ENCODE measurements at places on chromosomes 16 and 17.
A peak's percentile ranks its signal among the peaks of the same experiment; 100 is the strongest.

- no peak for DNase-seq
Measured at GRCh38 chr16:868846-869822, 68.6 kb upstream of the GNG13 start.

- no peak for DNase-seq
Measured at GRCh38 chr16:79597277-79598062, 3.1 kb downstream of the MAF start.

DNA sequence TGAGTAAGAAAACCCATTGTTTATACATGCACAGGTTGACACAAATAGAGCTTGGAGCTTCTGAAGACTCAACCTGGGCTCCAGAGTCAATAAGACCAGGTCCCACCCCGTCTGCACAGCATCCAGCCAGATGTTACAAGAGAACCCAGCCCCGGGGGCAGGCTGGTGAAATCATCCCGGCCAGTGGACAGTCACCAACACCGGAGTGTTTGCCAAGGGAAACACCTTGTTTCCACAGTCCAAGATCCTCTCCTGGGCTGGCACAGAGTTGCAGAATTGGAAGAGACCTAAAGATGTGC lies 90.3 kb downstream of the RAB11FIP4 start:
- no peak for DNase-seq

GRCh38 chr17:81432941-81433340 lies 37.7 kb downstream of the BAHCC1 start:
- no peak for DNase-seq

DNA sequence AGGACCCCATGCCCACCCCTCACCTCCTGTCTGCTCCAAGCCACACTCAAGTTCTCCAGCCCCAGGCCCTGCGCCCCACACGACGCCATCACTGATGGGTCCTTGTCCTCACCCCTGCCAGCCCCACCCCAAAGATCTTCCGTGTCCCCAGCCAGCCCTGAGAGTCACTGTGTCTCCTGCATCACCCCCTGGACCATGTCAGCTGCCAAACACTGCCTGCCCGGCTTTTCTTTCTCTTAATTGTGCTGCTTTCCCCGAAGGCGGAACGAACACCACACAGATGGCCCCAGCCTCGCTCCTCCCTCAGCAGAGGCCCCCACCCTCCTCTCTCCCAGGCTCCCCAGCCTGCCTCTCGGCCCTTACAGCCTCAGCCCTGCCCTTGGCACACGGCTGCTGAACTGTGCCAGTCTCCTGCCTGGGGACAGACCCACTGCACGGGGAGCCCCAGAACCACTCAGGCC lies 4.8 kb upstream of the GAA start:
- no peak for DNase-seq

DNA sequence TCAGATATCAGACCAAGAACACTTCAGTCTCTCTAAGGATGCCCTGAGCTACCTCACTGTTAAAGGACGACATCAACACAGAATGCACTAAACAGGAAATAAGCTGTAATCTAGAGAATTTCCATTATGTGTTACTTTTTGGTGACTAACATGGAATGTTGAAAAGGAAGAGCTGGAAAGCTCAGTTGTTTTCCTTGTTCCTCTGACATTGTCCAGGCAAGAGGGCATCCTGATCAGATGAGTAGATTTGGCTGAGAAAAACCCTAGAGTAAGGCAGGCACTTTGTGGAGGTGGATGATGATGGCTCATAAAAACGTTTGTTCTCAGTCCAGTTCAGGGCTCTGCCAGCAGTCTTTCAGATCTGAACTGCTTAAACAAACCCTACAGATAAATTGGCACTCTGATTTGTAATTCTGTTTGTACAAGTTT lies 34.0 kb downstream of the DGKE start:
- no peak for DNase-seq

GRCh38 chr16:78988361-78988969 lies 612.1 kb downstream of the MAF start:
- DNase-seq = no peak

DNA sequence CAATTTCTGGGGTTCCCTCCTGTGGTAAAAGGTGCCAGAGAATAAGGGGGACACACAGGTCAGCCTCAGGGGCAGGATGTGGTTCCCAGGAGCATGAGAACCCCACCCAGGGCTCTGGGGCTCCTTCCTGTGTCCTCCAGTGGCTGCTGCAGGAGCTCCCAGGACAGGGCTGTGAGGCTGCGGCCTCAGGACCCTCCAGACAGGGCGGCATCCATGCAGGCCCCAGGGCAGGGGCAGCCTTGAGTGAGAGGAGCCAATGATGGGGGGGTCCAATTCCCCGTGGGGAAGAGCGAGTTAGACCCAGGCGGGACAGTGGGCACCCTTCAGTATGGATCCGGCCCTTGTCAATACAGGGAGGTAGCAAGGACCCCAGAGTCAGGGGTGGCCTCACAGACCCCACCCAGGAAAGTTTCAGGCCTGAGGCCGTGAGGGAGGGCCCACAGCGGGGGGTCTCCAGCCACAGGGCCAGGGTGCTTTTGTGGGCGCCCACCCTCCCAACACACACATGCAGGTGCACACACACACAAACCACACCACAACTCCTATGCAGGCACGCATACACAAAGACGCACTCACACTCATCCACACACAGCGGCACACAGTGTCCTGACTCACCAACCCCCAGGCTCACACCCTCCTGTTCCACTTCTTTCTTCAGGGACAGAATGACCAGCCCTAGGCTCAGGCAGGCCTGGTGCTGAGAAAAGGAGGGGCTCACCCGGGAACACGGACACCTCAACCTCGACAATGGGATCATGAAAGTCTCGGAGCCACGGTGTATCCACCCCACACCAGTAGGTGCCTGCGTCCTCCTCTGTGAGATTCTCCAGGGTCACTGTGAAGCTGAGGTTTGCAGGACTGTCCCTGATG lies 1.8 kb downstream of the CD300C start:
- no peak for DNase-seq

GRCh38 chr17:77186141-77186604 lies 45.4 kb downstream of the SEC14L1 start:
- no peak for DNase-seq

DNA sequence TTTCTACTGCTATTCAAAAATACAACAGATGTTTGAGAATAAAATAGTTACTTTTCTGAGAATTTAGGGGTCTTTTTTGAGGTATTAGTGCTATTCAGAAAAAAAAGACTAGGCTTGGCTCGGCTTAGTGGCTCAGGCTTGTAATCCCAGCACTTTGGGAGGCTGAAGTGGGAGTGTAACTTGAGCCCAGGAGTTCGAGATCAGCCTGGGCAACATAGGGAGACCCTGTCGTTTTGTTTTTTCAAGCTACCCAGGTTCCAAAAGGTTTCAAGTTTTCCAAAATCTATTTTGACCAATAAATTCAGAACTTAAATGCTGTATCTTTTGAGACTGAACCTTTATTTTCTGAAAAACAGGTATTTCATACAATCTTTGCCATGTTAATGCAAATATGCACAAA lies 3.2 kb upstream of the ARL6IP1 start:
- DNase-seq = no peak

DNA sequence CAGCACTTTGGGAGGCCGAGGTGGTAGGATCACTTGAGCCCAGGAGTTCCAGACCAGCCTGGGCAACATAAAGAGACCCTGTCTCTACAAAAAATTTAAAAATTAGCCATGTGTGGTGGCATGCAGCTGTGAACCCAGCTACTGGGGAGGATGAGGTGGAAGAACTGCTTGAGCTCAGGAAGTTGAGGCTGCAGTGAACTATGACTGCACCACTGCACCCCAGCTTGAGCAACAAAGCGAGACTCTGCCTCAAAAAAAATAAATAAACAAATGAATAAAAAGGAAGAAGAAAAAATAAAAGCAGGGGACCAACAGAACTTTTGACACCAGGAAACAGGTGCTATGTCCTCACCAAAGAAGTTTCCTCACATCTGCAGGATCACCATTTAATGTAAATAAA lies 14.2 kb downstream of the TERF2 start:
- no peak for DNase-seq

- DNase-seq = no peak
Measured at GRCh38 chr17:917941-918740, 61.4 kb downstream of the NXN start.

DNA sequence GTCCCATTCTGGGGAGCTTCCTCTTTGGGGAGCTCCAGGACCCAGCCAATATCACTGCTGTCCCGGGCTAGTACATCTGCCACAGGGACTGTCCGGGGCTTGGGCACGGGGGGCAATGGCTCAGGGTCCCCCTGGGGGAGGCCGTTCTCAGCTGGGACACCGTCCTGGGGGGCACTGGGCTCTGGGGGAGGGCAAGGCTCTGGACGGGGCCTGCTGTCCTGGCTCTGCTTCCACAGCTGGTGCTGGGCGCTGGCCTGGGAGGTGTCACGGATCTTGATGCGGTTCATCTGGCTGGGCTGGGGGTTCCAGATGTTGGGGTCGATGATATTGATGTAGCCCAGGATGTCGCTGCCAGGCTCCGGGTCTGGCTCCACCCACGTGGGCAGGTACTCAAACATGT lies 26.1 kb downstream of the SLC5A10 start:
- DNase-seq = no peak

DNA sequence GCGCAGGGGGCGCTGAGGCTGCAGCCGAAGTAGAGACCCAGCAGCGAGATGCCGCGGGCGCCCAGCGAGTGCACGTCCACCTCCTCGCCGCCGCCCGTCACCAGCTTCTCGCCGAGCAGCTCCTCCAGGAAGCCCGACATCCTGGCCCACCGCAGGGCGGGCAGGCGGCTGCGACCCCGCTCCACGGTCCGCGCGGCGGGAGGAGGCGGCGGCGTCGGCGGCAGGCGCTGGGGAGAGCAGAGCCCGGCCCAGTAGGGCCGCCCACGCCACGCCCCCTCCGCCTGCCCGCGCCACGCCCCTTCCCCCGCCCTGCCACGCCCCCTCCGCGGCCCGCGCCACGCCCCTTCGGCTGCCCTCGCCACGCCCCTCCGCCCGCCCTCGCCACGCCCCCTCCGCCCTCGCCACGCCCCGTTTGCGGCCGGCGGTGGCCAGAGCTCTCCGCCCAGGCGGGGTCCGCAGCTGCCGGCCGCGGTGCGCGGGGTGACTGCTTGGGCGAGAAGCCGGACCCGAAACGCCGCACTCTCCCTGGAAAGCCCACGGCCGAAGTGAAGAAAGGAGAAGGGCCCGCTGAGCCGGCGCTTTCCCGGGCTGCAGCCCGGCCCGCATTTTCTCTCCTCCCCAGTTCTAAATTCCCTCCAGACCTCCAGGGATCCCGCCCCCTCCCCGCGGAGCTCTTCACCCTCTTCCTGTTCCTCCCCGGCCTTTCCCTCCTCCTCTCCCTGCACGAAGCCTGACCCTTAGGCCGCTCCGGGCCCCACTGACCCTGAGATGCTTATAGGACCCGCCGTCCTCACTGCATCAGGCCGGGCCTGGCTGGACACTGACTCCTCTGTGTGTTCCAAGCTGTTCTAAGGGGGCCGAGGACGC lies at the start of gene NXN:
TSS of gene NXN (minus strand) at position 238 of the 867 bp plus-strand sequence.
- peak; percentile 85 for DNase-seq

DNA sequence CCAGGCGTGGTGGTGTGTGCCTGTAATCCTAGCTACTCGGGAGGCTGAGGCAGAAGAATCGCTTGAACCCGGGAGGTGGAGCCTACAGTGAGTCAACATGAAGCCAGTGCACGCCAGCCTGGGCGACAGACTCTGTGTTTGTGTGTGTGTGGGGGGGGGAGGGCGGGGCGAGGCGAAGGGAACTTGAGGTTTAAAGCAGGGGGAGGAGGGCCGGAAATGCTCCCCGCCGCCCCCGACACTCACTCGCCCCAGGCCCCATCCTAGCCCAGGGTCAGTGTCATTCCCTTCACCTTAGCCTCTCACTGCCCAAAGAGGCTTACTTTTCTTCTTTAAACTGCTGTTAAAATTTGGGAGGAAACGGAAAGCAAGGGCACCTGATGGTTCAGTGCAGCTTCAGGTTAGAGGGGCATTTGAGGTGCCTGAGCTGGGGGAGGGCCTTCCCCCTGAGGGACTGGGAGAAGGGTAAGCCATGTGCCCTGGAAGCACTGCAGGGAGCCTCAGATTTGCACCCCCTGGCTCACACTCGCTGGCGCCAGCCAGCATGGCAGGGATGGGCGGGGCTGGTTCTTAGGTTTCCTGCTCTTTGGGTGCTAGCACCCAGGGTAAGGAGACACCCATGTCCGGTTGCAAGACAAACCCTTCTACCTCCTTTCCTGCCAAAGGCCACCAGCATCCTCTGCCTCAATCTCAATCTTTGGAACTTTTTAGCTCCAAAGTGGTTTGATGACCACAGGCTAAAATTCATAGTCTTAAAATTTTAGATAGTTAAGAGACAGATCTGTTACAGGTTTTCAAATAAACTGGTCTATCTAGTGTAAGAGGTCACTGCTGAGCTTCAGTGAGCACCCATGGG lies 2.2 kb upstream of the LIMD2 start:
- DNase-seq = peak; percentile 75

GRCh38 chr16:15450624-15451023 lies 16.2 kb downstream of the BMERB1 start:
- no peak for DNase-seq

All from activated CD4-positive, alpha-beta T cell treated with anti-CD3 and anti-CD28 coated beads, Interleukin-2, amount 50 U/mL, for 4 hours (primary cell).